Effector memory CD8-positive, alpha-beta T cell (primary cell): ENCODE measurements at places on chromosomes 3 and 15.

DNA sequence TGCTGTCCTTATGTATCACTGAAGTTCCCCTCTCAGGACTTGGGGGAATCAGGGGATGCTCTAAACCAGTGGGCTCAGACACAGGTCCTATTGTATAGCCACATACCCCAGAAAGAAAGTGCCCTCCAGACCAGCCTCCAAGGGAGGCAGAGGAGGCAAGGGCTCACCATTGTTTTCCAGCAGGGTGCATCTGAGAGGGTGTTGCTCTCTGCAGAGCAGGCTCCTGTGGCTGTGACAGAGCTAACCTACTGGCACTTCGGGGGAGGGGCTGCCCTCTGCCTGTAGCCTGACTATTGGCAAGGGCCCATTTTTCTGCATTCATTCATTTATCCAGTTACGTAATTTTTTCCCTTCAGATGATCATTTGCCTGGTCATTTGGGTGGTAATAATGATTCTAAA, 39.9 kb downstream of the EEFSEC start:
- DNase-seq, result no peak
- no peak overlapping the region for H3K4me3 ChIP-seq
- no peak overlapping the region for H3K27ac ChIP-seq
- H3K4me1 ChIP-seq, result peaks cover 12% of the 10 kb centered on the region
- no peaks in the 10 kb centered on the region for H3K36me3 ChIP-seq
- H3K27me3 ChIP-seq, result no peaks in the 10 kb centered on the region

- H3K36me3 ChIP-seq, result no peaks in the 10 kb centered on the region
- no peaks in the 10 kb centered on the region for H3K4me1 ChIP-seq
- H3K27ac ChIP-seq, result no peak overlapping the region
- H3K27me3 ChIP-seq, result peaks cover 90% of the 10 kb centered on the region
These were observed 122.8 kb upstream of the PRR20G start for GRCh38 chr3:127410678-127411077.

GRCh38 chr3:66938338-66938963, 59.7 kb upstream of the KBTBD8 start:
- H3K4me1 ChIP-seq, result no peaks in the 10 kb centered on the region
- H3K27me3 ChIP-seq, result peaks cover 9% of the 10 kb centered on the region
- H3K27ac ChIP-seq, result no peak overlapping the region

DNA sequence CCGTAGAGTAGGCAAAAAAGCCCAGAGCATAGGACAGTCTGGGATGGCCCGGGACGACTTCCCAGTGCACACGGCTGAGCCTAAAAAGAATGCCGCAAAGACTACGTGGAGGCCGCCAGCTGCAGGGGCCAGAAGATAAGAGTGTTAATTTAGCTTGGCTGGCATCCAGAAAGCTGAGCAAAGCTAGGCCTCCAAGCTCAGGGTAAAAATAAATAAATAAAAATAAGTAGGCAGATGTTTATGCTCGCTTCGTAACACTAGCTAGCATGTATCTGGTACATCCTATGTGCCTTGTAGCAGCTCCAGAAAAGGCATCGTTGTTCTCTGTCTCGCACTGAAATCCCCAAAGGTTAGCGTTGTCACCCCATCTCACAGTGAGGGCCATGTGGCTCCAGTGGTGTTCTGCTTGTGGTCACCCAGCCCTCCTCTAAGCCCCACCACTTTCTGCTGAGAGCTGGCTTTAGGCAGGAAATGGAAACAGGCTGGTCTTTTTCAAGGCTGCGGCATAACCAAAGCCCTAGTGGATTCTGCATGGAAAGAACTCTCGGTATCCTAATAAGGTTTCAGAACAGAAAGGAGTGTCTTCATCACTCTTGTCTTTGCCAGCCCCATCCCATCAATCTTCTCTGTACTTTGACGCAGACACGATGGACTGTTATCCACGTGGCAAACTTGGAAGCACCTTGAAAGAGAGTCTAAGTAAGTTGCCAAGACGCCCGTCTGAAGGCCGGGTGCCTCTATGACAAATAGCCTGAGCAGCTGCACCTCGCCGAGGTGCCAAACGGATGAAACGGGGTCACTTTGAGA, 58.1 kb upstream of the MEF2A start:
- H3K36me3 ChIP-seq, result no peaks in the 10 kb centered on the region
- H3K4me3 ChIP-seq, result no peak overlapping the region
- peaks cover 18% of the 10 kb centered on the region for H3K27me3 ChIP-seq
- H3K27ac ChIP-seq, result no peak overlapping the region

- H3K4me3 ChIP-seq, result no peak overlapping the region
- peaks cover 1% of the 10 kb centered on the region for H3K36me3 ChIP-seq
- peaks cover 3% of the 10 kb centered on the region for H3K4me1 ChIP-seq
These were observed 88.8 kb downstream of the EPHB1 start for GRCh38 chr3:134883697-134884385.

DNA sequence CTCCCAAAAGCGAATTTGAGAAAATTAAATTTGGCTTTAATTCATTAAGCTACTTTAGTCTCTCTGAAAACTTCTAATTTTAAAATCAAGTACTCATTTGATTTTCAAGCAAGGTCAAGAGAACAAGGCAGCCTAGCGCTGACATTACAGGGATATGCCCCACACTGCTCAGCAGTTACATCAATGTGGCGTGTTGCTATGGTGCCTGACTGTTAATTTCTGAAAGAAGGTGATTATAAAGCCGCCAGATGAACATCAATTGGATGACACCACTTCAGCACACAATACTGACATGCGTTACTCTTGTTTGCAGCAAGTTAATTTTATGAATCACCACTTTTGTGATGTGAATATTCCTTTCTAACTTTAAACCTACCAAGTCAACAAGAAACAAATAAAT, 284.4 kb downstream of the FOXP1 start:
- DNase-seq, result no peak
- H3K27ac ChIP-seq, result no peak overlapping the region
- H3K4me1 ChIP-seq, result peaks cover 4% of the 10 kb centered on the region

DNA sequence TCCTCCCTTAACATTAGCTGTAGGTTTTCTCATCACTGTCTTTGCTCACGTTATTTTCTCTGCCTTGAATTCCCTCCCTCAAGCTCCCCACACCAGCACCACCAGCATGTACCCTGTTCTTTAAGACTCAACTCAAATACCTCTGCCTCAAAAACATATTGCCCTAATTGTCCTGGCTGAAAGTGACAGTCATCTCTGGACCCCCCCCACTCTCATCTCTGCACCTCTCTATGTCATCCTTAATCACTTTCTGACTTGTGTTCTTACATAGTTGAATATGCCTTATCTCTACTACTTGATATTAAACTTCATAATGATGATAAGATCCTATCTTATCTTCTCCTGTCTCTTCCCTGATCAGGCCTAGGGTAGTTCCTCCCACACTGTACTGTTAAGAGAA, 345.2 kb upstream of the TPRG1 start:
- DNase-seq, result no peak
- H3K27me3 ChIP-seq, result no peaks in the 10 kb centered on the region
- peaks cover 1% of the 10 kb centered on the region for H3K4me1 ChIP-seq
- H3K36me3 ChIP-seq, result no peaks in the 10 kb centered on the region
- H3K4me3 ChIP-seq, result no peak overlapping the region

DNA sequence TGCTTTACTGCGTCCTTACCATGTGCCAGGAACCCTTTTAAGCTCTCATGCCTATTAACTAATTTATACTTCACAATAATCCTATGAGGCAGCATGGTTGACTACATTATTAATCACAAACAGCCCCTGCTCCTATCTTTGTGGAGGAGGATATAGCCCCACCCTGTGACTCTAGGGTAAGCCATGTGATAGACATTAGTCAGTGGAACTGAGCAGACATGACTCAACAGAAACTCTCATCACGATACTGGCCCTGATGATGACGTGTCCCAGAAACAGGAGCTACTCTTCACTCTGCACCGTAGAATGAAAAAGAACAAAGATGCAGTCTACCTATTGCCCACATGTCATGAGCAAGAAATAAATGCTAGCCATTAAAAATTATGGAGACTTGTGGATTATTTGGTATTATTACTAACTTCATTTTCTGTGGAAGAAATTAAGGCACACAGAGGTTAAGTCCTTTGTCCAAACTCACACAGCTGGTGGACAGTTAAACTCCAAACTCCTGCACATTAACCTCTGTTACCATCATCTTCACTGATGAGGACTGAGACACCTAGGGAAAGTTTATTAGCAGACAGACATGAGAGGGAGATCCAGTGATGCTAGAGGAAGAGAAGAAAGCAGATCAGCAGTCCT, 51.2 kb downstream of the CFAP20DC start:
- no peak overlapping the region for H3K4me3 ChIP-seq
- H3K27me3 ChIP-seq, result peaks cover 7% of the 10 kb centered on the region
- no peak overlapping the region for H3K27ac ChIP-seq

- H3K4me3 ChIP-seq, result no peak overlapping the region
- peaks cover 16% of the 10 kb centered on the region for H3K4me1 ChIP-seq
- no peak overlapping the region for H3K27ac ChIP-seq
- no peaks in the 10 kb centered on the region for H3K27me3 ChIP-seq
- peaks cover 22% of the 10 kb centered on the region for H3K36me3 ChIP-seq
These were observed 152.2 kb upstream of the SLC2A2 start for GRCh38 chr3:171178714-171179113.

DNA sequence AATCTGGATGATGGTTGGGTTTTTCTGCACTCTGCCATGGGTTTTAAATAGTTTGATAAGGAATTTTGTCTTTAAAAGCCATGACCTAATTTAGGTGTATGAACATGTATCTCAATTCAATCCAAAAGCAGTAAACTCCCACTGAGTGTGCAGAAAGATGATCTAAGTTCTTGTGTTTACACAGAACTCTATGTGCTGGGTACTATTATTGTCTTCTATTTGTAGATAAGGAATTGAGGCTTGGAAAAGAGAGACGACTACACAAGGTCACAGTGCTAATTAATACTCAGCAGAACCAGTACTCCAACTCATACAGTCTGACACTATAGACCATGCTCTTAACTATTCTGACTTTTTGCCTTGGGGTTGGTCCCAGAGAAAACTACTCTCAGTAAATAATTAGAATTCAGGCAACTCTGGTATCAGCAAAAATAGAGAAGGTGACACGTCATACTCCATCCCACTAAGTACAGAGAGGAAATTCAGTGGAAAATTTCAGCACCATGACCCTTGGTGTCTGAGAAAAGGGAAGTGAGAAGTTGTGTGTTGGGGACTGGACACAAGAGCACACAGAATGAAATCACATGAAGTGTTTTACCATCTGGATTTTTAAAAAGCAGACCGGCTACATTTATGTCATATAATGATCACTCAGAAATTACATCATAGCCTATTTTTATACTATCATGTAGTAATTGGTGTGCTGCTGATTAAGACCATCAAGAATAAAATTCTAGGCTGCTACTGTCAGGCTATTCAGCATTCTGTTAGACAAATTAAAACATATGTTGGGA, 18.3 kb upstream of the MYH15 start:
- DNase-seq, result no peak
- no peak overlapping the region for H3K27ac ChIP-seq
- H3K4me3 ChIP-seq, result no peak overlapping the region
- H3K27me3 ChIP-seq, result peaks cover 59% of the 10 kb centered on the region

- H3K36me3 ChIP-seq, result no peaks in the 10 kb centered on the region
- H3K27ac ChIP-seq, result no peak overlapping the region
- H3K27me3 ChIP-seq, result no peaks in the 10 kb centered on the region
- DNase-seq, result no peak
These were observed 93.5 kb downstream of the ZIC4 start for GRCh38 chr3:147312786-147313280.

DNA sequence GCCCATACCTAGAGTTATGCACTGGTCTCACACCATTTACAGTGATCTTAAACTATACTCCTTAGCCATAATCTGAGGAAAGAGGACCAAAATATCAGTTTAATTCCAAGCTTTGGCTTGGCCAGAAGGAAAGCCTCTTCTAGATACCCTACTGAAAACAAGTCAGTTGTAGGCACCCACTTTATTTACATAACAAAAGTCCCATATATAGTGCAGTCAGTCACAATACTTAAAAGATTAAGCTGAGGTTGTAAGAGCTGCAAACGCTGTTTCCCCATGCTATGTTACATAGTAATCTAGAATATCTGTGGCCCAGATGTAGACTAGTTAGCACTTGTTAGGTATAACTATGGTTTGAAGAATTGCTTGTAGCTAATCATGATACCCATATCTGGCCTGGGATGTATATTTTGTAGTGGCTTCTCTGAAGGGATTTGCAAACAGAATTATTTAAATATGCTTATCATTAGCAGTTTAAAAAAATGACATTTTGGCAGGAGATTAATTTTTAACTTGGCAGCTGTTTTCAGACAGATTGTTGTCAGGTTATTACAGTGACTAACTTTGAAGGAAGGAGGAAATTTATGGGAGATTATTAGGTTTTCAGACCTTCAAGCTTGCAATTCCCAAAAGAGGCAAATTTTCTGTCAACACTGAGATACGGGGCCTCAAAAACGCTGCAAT, 160.4 kb upstream of the SLC2A2 start:
- no peak overlapping the region for H3K4me3 ChIP-seq
- H3K27me3 ChIP-seq, result no peaks in the 10 kb centered on the region
- peaks cover 17% of the 10 kb centered on the region for H3K36me3 ChIP-seq
- DNase-seq, result no peak
- H3K4me1 ChIP-seq, result peaks cover 24% of the 10 kb centered on the region
- H3K27ac ChIP-seq, result no peak overlapping the region

DNA sequence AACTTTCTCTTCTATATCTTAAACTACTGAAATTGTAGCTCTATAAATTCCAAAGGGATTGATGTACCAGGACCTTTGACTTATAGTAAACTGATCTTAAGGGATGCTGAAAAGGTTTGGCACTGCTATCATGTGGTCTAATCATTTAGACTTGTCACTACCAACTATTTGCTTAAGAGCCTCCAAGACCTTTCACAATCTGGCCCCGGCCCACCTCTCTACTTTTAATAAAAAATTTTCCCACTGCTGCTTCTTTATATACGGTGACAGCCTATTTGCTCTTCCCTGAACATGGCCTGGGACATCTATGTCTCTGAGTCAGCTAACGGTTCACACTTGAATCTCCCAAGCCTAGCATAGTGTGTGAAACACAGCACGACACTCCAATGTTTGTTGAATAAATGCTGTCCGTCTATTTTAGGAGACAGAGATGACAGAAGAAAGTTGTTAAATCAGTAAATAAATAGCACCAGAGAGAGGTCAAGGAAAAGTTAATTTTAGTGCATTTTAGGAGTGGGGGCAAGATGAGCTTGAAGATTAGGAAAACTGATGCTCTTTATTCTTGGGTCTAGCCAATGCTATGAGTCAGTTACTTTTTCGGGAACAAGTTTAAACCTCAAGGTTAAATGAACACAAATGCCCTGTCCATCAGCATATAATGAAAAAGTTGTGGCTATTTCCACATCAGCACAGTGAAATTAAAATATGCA, 212.9 kb downstream of the TIGIT start:
- no peaks in the 10 kb centered on the region for H3K36me3 ChIP-seq
- no peak overlapping the region for H3K4me3 ChIP-seq
- H3K27ac ChIP-seq, result no peak overlapping the region
- DNase-seq, result no peak
